ENCODE measurements at places on chromosomes 7 and 10.
A peak's percentile ranks its signal among the peaks of the same experiment; 100 is the strongest.

DNA sequence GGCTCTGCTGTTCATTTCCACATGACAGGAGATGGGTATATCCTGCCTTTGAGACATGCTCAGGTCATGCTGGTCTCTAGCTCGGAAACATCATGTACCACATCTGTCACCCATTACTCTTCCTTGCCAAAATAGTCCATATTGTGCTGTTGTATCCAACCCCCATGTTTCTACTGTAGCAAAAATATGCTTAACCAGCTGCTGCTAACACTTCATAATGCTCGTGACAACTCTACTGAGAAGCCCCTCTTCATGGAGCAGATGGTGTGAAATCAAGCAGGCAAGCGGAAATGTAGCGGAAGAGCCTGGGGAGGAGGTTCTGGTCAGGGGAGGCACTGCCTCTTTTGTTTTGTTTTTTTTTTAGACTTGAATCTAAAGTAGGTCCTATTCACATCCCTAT lies 82.9 kb downstream of the NPY start:
- DNase-seq, result no peak

DNA sequence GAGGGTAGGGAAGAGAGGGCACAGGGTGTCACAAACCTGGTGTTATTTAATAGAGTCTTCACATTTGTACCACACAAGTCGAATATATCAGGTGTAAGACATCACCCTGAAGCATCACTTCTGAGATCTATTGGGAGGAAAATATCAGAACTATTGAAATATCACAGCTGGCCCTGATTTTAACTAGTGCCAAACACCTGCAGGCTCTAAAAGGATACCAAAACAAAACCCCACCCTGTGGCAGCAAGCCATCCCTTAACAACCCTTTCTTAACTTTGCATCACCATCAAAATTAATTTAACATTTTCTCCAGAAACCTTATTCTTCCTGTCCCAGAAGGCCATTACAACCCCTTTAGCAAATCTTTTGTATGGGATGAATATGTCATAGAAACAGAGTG lies 365.4 kb downstream of the SUGCT start:
- no peak for DNase-seq

- peak; percentile 75 for DNase-seq
Observed at GRCh38 chr10:119516381-119517234, 25.9 kb downstream of the RGS10 start.

DNA sequence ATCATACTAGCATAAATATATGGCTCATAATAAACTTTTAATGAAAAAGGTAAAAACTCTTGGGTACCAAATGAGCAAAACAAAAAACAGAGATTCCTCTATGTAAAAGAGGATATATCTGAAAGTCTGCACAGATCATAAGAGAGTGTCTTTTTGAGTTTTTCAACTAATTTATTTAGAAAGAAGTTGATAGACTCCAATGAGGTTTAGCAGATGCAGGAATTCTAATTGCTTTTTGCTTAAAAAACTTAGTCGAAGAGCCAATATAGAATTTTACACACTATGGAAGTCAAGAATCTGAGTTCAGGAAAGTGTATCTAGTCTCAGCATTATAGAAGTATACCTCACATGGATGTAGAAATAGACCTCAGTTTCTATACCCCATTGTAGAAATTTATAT lies 3.4 kb upstream of the MLLT10 start:
- DNase-seq, result no peak

GRCh38 chr10:48658243-48658974 lies 26.3 kb upstream of the WDFY4 start:
- peak; percentile 69 for DNase-seq

DNA sequence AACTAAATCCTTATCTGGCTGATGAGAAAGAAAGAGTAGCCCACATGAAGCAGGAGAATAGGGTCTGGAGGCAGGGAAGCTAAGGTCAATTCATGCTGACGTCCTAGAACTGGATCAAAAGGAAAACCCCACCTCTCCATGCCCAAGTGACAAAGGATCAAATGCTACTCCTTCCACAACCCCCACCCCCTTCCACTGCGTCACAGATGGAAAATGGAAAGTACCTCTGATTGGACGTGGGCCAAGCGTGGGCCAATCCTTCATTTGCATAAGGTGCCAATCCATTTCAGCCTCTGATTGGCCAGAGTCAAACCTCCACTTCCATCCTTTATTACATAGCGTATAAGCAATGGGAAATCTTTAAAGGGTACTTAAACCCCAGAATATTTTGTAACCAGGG lies 431.3 kb upstream of the ETV1 start:
- DNase-seq, result no peak

DNA sequence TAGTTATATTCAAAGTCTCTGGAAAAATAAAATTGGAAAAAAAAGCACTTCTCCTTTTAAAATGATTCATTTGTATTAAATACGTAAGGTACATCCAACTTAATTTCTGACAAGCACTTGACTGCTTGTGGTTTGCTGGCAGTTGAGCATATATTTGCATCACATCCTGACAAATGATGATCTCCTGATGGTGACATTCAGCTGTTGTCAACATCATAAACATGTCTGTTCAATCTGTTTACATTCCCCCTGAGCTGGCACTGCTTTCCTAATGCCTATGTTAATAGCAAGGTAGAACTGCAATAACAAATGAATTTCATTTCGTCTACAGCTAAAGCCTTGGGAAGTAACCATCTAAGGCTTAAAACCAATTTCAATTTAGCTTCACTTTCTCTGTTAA lies 24.4 kb downstream of the TSPAN12 start:
- no peak for DNase-seq

GRCh38 chr10:1509011-1509530 lies 228.3 kb downstream of the ADARB2 start:
- no peak for DNase-seq

DNA sequence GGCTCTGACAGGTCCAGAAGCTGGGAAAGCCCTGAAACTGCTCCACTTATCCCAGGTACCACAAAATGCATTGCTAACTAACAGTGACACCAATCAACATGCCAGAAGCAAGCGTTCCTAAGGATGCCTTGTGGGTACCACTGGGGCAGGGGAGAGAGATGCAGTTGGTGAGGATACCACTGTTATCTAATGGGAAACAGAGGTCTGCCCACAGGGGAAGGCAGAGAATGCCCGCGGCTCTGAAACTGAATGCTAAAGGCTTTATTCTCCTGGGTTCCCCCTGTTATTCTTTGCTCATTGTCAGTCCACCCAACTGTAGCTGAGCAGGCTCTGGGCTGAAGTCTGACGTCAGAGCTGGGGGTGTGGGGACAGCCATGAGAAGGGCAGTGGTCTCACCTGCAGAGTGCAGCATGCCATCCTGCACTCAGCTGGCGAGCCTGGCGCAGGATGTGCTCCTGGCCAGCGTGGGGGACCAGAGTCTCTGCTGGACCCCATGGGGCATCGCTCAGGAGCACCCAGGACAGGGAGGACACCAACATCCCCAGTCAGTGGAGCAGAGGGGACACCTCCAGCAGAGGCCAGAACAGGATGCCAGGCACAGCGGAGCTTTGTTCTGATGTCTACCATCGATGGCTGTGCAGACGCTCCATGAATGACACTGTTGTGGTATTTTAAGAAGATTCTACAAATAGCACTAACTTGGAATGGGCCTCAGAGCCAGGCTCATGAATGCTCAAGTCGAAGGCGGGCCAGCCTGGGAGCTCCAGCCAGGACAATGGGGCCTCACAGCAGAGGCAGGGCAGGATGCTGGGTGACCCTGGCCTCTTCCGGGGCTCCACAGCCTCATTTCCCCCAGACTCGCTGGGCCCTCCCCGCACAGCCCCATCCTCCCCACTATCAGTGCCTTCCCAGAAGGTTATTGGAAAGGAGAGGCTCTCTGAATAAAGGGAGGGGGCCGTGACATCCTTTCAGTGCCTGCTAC lies 95.8 kb downstream of the ARHGAP22 start:
- DNase-seq, result no peak

DNA sequence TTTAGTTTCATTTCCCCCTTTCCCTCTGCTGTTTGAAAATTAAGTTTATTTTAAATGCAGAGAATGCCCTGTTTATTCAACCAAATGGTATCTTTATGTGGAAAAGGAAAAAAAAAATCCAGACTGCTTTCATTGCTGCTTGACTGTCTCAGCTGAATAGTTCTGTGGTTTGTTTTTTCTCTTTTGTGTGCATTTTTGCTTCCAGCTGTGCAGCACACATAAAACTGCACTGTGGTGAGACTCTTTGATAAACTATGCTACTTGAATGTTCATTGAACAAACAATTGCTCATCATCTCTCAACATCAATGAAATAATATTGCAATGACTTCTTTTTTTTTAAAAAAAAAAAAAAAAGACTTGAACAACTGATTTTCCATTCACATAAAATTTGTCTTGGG lies 78.6 kb upstream of the GLI3 start:
- DNase-seq, result peak; percentile 32

DNA sequence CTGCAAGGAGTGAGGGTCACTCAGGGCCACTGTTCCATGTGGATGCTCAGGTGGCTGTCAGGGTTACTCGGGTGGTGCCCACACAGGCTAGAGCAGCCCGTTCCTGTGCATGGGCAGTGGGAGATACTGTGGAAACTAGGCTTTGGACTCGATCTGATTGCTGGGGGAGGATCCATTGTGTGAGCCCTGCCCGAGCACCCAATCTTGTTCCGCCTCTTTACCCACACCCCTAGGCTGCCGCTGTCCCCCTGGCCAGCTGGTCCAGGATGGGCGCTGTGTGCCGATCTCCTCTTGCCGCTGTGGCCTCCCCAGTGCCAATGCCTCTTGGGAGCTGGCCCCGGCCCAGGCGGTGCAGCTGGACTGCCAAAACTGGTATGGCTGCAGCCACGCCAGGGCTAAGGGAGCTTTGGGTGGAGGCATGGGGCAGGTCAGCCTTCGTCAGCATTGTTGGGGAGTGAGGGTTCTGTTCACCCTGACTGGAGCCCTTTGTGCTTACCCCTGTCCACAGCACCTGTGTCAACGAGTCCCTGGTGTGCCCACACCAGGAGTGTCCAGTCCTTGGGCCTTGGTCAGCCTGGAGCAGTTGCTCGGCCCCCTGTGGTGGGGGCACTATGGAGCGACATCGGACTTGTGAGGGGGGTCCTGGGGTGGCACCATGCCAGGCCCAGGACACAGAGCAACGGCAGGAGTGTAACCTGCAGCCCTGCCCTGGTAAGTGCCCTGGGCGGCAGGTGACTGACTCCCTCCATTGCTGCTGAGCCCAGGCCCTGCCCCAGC lies 12.4 kb upstream of the ZNF862 start:
- no peak for DNase-seq

DNA sequence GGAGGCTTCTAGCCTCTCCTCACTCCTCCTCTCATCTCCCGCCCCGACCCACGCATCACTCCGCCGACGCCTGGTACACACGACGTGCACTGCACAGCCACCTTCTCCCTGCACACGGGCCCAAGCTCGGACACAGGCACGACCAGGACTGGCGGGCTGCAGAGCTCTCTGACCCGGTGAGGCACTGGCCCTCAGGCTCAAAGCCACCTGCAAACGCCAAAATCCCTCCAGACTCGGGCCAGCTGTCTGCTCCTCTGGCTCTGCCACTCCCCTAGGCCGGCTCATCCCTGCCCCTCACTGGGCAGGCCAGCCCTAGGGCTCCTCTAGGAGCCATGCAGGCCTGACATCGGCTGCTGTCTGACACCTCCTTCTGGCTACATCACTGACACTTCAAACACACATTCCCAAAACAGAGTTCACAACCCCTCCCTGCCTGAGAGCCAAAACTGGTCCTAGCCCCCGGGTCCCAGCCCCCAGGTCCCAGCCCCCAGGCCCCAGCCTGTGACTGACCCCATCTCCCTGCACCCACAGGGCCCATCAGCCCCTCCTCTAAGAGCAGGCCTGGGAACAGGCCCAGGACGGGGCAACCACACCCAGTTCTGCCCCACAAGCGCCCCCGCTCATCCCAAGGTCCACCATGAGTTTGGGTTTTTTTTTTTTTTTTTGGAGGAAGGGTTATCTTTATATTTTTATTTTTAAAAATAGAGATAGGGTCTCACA lies 35.1 kb downstream of the MAD1L1 start:
- DNase-seq, result no peak

DNA sequence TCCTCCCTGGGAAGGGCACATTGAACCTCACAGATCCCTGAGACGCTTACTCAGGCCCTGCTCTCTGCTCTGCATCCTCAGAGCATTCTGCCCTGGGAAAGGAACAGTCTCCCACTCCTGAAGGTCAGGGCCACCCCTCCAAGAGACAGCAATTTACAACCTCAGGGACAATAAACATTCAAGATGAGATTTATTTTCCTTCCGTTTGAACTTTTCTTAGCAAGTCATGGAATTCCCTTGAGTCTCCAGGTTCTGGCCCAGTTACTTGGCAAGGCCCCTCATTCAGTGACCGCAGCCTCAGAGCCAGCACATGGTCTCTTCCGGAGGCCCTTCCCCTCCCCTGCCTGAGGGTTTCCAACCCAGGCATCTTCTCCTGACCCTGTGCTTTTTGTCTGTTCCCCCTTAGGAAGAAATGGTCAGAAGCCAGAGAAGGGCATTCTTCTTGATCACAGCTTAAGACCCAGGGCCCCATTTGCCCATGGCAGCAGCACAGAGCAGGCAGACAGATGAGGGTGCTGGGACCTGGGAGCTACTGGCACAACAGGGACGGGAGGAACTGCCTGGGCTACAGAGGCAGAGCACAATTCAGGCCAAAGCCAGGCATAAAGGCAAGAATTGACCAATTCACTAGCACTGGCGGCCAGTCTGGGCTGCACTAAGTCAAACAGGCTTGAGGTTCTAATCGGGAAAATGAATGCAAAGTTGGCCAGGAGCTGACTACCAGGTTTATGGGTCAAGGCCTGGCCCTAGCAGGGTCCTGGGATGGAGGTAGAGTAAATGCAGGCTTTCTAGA lies 56.7 kb downstream of the VSTM4 start:
- no peak for DNase-seq

GRCh38 chr10:107141524-107142061 lies 22.9 kb downstream of the SORCS1 start:
- no peak for DNase-seq

- DNase-seq, result no peak
Observed at GRCh38 chr10:802506-802905, 113.0 kb upstream of the DIP2C start.

DNA sequence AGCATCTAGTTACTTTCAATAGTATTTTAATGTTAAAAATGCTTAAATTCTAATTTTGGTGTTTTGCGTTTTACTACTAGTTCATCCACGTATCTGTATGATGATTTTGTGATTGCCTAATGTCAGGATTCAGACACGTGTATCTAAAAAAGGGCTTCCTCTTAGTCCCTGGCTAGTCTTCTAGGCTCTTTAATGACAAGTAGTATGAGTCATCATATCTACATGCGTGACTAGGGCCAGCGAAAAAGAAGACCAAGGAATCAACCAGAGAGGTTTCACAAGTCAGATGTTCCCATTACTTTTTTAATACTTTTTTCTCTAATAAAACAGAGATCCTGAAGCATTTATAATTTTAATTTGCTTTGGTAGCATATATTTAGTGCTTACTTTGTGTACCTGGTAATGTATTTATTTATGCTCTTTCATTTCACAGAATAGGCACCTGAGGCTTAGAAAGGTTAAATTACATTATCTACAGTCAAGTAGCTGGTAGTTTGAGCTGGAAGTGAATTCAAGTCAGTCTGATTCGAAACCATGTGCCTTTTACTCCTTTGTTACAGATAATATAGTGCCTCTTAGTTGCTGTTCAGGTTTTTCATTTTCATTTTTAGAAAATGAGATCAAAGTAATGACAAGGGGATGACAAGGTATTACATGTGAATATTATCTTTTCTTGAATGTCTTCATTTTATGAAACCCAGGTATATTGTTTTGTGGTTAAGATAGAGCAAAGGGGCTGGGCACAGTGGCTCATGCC lies 140.3 kb downstream of the FOXP2 start:
- peak; percentile 39 for DNase-seq

Measured in epithelial cell of esophagus (primary cell).